ENCODE measurements at places on chromosomes 1 and 21.

GRCh38 chr1:1307261-1307922 is 338 bp downstream of the ACAP3 start:
- DNase-seq: no peak

- no peak for DNase-seq
These were observed 6.9 kb upstream of the CBR3 start for GRCh38 chr21:36127977-36128376.

DNA sequence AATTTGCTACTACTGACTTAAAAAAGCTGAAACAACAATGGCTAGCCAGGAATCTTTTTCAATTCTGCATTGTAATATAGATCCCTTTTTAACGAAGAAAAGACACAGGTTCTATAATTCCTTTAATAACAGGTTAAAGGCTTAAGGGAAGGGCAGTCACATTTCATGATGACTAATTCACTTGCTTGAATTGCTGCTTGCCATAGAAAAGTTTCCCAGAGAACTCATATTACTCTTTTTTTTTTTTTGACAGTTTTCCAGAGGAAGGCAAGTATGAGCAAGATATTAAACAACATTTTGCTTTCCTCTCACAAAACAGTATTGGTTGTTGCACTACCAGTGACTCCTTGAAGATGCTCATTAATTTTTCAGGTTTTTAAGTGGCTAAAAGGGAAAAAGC is 60.9 kb downstream of the IL23R start:
- no peak for DNase-seq

GRCh38 chr1:11417162-11417561 is 61.8 kb upstream of the DISP3 start:
- DNase-seq: no peak

DNA sequence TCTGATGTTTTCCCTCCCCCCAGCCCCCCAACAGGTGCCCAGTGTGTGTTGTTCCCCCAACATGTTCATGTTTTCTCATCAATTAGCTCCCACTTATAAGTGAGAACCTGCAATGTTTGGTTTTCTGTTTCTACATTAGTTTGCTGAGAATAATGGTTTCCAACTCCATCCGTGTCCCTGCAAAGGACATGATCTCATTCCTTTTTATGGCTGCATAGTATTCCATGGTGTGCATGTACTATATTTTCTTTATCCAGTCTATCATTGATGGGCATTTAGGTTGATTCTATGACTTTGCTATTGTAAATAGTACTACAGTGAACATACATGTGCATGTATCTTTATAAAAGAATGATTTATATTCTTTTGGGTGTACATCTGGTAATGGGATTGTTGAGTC is 24.6 kb downstream of the ZNF678 start:
- no peak for DNase-seq

GRCh38 chr1:158153179-158153578 is 27.5 kb upstream of the CD1D start:
- DNase-seq: no peak

- no peak for DNase-seq
These were observed 3.2 kb downstream of the C1orf226 start for GRCh38 chr1:162384601-162385279.

GRCh38 chr1:32893198-32894018 is 7.1 kb downstream of the HPCA start:
- no peak for DNase-seq

DNA sequence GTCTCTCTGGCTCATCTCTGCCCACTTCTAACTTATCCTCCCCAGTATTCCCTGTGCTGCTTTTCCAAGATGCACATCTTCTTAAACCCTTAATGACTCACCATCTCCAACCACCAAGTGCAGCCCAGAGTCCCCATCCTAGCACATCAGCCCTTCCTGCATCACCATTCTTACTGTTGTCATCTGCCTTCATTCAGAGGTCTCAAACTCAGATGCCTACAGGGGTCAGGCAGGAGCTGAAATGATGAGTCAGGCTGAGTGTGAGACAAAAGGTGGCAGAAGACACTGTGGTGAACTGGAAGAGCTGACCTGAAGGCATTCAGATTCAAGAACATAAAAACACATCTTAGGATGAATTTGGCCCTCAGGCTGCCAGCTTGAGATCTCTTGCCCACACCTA is 34.6 kb downstream of the OLFML2B start:
- no peak for DNase-seq

DNA sequence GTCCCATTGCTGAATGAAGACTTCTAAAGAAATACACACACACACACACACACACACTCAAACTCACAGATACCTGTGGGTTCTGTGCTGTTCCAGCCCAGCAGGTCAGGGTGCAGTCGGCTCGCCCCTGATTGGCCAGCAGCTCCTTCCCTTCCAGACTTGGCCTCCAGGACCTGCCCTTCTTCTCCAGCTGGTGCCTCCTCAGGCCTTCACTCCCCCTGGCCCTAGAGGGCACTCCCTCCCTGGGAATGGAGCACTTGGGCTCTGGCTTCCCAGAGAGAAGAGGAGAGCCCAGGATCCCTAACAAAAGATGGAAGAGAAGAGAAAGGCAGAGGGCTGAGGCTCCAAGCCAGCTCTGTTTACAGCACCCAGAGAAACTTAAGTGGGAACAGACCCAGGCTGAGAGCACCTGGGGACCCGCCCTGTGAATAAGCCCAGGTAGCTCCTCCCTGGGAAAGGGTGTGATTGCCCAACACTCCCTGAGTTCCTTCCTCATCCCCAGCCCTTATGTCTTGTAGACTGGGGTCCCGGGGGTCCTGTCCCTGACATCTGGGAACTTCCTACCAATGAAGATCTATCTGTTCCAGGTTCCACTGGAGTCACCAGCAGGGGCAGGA is at the start of gene PGLYRP3:
Gene PGLYRP3 (minus strand): TSS at position 383 of the 617 bp plus-strand sequence. CDS start 2,287 bp downstream, outside the sequence.
- DNase-seq: no peak

GRCh38 chr1:74937176-74937575 is 197.0 kb upstream of the LHX8 start:
- DNase-seq: no peak

- no peak for DNase-seq
These were observed 86.9 kb downstream of the ADAMTS1 start for GRCh38 chr21:26758083-26758880.

DNA sequence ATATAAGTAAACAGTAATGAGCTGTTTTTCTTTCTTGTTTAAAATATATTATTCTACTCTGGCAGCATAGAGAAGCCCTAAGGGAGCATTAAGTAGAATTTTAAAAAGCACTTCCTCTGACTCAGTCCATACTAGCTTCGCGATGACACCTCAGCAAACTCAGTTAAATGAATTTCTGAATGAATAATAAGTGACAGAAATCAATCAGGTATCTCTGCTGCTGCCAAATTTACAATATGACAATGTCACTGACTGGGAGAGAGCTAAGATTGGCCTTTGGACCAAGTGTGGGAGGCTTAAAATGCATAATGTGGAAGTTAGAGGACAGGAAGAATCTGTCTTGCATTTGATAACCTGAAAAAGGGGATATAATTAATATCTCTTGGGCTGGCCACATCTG is 296.1 kb downstream of the HHIPL2 start:
- no peak for DNase-seq

DNA sequence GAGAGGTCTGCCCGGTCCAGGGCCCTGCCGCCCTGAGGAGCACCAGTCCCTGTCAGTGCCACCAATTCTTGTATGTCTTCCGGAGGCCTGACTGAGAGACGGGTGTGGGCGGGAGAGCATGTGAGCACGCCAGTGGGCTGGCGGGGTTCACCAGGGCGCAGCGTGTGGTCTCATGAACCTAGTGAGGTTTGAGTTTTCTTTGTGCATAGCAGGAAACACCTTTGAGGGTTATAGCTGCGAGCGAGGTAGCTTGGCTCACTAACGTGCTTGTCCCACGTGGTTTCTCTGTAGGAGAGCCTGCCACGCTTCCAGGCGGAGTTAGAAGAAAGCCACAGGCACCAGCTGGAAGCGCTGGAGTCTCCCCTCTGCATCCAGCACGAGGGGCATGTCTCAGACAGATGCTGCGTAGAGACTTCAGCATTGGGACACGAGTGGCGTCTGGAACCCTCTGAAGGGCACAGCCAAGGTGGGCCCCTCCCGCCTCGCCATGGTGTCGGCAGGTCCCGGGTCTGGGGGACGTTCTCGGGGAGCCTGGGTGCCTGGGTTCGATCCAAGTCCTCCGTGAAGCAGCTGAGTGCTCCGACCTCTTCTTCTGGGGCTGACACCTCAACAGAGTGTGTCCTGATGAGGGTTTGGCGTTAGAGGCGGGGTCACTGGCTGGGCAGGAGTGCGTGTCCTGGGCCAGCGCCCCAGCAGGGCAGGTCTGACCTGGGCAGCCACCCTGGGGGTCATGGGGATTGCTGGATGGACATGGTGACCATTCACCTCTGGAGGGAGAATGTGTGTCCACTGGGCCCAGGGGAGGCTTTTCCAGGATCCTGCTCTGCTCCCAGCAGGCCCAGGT is 31.4 kb downstream of the PCNT start:
- DNase-seq: no peak

DNA sequence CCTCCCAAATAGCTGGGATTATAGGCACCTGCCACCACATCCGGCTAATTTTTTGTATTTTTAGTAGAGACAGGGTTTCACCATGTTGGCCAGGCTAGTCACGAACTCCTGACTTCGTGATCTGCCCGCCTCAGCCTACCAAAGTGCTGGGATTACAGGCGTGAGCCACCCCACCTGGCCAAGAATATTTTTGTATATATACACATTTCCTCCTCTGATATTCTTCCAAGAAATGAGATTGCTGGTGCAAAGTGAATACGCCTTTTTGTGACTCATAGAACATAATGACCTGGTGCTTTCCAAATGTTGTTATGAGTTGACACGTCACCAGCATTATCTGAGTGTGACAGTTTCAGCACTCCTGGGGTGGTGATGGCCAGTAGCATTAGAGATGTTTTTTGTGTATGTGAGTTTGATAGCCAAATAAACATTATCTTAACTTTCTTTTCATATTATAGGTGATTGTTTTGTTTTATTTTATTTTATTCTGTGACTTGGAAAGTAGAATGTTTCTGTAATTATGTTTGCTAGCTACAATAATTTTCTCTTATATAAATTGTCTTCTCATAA is 54.9 kb downstream of the KCNK1 start:
- no peak for DNase-seq

- no peak for DNase-seq
These were observed 920 bp downstream of the MTR start for GRCh38 chr1:236795757-236796667.

GRCh38 chr1:229880271-229881170 is 186.5 kb upstream of the GALNT2 start:
- no peak for DNase-seq

DNA sequence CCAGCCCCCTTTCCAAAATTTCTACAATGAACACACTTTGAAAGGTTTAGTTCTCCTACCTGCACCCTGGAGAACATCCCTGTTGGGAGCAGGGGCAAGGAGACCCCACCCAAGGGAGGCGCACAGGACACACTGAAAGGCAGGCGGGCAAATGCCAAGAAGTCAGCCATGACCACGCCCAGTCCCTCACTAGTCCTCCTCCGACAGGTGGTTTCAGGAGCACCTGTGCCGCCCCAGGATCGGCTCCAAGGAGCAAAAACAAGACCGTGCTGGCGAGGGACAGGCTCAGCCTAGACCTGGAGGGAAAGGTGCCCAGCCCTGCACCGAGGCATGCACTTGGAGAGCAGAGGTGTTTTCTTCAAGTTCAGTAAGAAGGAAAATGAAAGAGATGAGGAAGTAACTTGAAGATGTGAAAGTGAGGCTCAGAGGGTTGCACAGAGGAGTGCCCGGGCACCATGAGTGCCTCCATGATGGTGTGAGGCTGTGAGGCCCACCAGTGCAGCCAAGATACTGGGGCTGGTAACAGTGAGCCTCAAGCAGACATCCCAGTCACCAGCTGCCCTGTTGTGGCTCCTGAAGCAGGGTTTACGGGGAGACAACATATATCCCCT is 19.6 kb upstream of the NADK start:
- no peak for DNase-seq

DNA sequence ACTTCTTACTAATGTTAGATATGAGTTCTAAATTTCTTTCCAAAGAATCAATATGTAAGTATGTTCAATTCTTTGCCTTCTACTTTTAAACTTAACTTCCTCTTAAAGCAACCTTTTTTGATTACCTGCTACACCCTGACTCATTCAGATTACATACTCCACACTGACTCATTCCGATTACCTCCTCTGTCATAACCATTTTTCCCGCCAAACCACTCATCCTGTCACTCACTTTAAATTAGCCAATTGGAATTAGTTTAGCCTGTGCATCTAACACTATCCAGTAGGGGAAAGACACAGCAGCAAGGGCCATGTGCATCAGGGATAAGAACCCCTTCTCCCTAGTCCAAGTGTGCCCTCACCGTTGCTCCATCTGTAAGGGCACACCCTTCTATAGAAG is 815.5 kb downstream of the BRINP3 start:
- no peak for DNase-seq

All from activated naive CD4-positive, alpha-beta T cell (primary cell).